ENCODE measurements at places on chromosomes 5 and 9.

GRCh38 chr5:68771221-68771620 is 322.6 kb upstream of the SLC30A5 start:
- no peak for DNase-seq

DNA sequence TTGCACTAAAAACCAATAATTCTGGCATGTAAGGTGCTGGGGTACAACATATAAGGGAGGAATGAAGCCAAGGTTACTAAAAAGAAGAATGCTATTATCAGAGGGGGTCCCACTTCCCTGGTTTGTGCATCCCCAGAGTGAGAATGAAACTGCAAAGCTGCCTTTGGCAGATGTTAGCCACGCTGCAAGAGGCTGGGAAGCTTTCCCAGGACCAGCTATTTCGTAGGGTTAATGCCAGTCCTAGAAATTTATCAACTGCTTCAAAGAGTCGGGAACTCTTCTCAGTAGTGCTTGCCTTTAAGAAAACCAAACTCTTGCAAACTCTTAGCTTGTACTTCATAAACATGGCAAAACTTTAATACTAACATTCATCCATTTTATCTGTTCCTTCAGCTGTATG is 87.5 kb upstream of the NR5A1 start:
- no peak for DNase-seq

DNA sequence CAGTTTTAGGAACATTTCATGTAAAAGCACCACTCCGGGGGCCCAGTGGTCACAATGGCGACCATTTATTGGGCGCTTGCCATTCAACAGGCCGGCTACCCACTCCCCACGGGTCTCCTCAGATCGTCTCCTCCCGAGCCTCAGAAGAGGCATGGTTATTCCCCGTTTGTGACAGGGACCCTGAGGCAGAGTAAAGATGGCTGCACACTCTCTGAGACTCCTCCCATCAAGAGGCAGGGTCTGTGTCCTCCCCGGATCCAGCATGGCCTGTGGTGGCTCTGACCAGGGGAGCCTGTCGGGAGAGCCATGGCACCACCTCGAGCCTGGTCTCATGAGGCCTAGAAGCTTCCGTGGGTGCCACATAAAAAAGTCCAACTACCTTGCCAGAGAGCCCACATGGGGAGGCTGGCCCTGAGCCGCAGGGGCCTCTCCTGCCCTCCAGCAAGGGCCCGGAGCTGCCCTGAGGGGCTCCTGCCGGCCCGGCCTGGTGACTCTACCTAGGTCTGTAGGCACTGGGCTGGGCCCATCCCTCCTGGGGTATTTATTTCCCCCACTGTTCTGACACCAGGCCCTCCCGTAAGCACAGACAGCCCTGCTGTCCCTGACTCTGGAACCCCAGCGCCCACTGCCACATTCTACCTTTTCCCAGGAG is 90.8 kb downstream of the VAV2 start:
- DNase-seq = no peak

GRCh38 chr5:126450346-126450745 is 27.1 kb downstream of the GRAMD2B start:
- DNase-seq = no peak

GRCh38 chr5:17224858-17225511 is 7.6 kb downstream of the BASP1 start:
- no peak for DNase-seq

DNA sequence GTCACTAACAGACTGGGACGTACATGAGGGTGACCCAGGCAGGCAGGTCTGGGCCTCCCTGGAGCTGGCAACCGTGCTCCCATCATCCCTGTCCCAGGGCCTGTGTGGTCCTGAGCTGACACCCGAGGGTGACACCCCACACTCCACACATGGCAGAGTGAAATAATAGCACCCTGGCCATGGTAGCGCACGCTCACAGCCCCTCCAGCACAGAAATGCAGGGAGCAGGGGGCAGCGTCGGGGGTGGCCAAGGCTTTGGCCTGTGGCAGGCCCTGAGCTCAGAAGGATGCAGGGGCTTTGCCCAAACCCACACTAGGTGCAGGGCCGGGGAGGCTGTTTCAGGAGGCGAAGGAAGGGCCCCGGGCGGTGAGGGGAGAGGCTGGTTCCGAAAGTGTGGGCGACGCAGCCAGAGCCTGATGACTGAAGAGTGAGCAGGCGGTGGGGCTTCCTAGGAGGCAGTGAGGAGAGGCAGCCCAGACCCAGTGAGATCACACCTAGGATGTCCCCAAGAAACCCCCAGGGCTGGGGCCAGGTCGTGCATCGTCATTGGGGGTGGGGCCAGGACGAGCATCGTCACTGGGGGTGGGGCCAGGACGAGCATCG is 12.9 kb downstream of the OR2V2 start:
- DNase-seq = no peak

DNA sequence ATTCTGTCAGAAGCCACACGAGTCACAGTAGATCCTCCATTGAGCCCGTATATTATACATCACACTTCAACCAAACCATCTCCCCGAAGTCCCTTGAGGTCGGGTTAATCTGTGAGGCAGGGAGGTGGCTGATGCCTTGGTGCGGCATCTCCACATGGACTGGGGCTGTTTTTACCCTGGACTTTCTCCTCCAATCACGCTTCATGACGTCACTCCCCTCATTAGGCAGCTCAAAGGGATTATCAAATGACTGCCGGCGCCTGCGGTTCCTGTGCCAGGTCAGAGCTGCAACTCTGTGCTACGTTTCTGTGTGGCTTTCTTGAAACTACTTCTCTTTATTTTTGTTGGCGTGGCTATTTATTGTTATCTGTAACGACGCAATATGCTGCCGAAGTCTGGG is 53.7 kb downstream of the TMOD1 start:
- DNase-seq = no peak

DNA sequence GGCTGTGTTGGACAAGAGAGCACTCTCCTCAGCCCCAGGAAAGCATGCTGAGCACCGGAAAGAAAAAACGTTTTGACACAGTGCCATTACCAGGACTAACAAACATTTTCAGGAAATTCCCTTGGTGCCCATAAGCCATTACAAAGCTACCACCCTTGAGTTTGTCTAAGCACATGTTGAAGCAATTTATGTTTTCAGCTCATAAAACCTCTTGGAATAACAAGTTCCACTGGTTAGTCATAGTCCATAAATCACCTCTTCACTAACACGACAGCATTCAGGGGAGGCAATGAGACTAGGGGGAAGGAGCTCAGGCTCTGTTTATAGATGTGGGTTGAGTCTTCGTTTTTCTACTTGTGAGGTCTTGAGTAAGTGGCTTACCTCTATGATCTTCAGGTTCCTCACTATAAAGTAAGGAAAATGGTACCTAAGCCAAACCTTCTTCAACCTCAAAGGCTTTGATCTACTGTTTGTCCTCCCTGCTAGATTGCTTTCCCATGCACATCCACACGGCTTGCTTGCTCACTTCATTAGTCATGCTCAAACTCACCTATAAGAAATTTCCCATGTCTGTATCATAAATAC is 65.4 kb downstream of the DRD1 start:
- no peak for DNase-seq

GRCh38 chr9:116303270-116303669 is 149.7 kb downstream of the PAPPA start:
- DNase-seq = no peak

GRCh38 chr9:83707518-83707767 is 315 bp downstream of the UBQLN1 start:
- DNase-seq = no peak

GRCh38 chr9:16030528-16031185 is 477.8 kb downstream of the CCDC171 start:
- no peak for DNase-seq

All from endothelial cell (in vitro differentiated cells).